ENCODE measurements at places on chromosomes 12 and 14. TPM values are rescaled to one million over a fixed set of nuclear protein-coding genes. Genes with fewer than 3 reads are reported as not detected.
A peak's percentile ranks its signal among the peaks of the same experiment; 100 is the strongest.

Gene VWF
- 242 TPM for total RNA-seq

GRCh38 chr12:29229158-29229505 lies 80.1 kb downstream of the FAR2 start:
- no peak for DNase-seq

Gene ADAM21
- total RNA-seq: not detected

GRCh38 chr12:2732290-2732689 lies 62.5 kb upstream of the FKBP4 start:
- no peak for DNase-seq

DNA sequence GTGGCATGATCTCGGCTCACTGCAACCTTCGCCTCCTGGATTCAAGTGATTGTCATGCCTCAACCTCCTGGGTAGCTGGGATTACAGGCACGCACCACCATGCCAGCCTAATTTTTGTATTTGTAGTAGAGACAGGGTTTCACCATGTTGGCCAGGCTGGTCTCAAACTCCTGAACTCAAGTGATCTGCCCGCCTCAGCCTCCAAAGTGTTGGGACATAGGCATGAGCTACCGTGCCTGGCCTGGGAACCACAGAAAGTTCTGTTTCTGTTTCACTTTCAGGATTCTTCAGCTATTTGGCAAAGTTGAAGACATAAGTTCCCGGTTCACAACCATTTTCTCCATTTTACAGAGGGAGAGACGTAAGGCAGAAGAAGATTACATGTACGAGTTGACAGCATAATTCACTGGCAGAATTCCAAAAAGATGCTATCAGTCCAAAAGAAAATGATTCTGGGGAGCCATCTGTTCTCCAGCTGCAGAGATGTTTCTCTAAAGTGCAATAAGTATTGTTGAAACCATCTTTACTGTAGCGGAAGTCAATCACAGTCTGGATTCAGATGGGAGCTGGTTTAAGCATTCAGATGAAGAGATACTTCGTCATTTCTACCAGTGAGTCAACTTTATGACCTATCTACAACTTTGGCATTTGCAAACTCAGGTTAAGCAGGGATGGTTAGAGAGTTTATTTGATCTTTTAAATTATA lies 8.1 kb upstream of the RNF34 start:
- peak; percentile 63 for DNase-seq

Measured in right cardiac atrium (tissue), 5 donors.